ENCODE measurements at places on chromosomes 7 and 10.

GRCh38 chr7:30285067-30285535 is 704 bp downstream of the ZNRF2 start:
- DNase-seq = no peak

GRCh38 chr7:19117870-19118608 is 603 bp upstream of the TWIST1 start:
- no peak for DNase-seq

GRCh38 chr7:40996233-40996677 is 706.6 kb downstream of the INHBA start:
- DNase-seq = no peak

- peak; percentile 49 for DNase-seq
Observed at GRCh38 chr7:8263048-8263447, 1.1 kb upstream of the ICA1 start.

DNA sequence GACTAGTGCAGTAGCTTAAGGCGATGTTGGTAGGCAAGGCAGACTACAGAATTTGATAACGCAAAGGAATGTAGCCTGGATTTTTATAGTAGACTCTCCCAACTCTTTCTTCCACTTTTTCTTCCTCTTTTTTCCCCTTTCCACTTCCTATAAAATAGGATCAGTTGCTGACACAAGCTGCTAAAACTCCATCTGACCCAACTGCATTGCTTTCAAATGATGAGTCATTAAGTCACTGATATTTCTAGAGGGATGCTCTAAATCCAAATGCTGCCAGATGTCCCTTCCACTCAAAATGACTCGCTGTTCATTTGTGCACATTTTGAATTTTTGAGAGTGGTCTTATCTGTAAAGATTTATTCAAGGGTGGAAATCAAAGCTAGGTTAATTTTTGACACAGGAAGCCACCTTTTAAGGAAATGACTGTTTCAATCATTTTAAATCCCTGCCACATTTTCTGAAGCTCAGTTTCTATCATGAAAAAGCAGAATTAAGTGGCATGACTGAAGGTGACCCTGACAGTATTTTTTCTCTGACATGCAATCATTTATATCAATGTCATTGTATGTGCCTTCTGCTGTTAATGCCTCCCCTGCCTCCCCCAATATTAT is 25.8 kb upstream of the SFMBT2 start:
- peak; percentile 86 for DNase-seq

DNA sequence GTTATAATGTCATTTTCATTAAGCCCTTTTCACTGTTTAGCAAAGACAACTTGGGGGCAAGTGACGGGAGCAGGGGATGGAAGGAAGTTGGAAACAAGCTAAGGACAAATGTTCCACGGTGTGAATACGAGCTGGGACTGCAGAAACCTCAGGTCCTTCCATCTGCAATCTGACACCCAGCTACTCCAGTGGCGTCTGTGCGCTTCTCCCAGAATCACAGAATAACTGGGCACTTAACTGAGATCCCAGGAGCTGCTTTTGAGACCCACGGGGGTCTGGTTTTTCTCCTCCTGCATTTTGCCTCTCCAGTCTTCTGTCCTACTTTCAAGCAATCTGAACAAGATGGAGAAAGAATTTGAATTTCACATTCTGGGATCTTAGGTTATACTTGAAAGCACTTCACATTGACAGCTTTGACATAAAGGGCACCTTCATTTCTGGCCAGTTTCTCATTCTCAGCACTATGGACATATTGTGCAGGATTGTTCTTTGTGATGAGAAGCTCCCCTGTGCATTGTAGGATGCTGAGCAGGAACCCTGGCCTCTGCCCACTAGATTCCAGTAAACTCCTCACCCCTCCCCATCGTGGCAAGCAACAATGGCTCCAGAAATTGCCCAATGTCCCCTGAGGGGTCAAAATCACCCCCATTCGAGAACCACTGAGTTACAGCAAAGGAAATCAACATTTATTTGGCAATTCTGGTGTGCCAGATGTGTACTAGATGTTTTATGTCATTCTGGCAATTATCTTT is 194.1 kb downstream of the CACNB2 start:
- no peak for DNase-seq

DNA sequence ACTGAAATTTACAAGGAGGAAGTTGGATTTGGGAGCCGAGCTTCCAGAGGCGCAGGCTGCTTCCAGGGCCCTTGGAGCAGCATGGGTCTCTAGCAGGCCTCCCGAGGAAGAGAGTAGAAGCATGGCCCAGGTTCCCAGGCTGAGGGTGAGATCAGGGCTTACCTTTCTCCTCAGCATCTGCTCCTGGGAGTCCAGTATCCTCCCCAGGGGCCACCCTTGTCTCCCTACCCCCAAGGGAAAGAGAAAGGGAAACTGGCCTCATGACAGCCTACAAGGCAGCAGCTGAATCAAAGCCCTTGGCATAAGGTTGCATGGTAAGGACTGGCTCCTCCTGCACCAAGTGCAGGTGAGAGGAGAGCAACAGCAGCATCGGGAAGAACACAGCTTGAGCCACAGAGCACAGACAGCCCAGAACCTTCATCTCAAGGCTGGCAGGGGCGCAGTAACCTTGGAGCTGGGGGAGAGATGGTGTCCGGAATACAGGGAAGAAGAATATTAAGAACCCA is 114.5 kb downstream of the MARCHF5 start:
- DNase-seq = no peak

GRCh38 chr7:2559283-2559950 is 638 bp downstream of the IQCE start:
- peak; percentile 27 for DNase-seq

GRCh38 chr10:5737352-5737751 is 52.7 kb downstream of the TASOR2 start:
- no peak for DNase-seq

- DNase-seq = no peak
Observed at GRCh38 chr7:38306171-38306570, 32.7 kb upstream of the TARP start.

- no peak for DNase-seq
Observed at GRCh38 chr10:128537834-128538330, 411.7 kb upstream of the MKI67 start.

GRCh38 chr10:18684953-18685352 is 25.7 kb downstream of the ARL5B start:
- DNase-seq = no peak

DNA sequence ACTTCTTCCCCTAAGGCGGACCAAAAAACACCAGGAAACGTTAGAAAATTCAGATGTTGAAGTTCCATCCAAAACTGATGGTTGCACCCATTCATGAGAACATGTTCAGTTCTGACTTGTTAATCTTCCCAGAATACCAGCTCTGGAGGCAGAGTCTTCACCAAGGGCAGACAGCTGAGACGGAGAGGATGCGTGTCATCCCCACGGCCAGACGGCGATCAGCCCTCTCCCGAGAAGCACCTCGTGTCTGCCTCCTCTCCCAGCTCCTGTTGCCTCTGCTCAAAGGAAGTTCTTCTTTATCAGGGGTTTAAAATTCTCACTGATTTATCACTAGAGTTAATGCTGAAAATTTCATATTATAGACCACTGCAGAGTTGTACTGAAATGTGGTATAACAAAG is 269.7 kb downstream of the ZMYND11 start:
- DNase-seq = no peak

DNA sequence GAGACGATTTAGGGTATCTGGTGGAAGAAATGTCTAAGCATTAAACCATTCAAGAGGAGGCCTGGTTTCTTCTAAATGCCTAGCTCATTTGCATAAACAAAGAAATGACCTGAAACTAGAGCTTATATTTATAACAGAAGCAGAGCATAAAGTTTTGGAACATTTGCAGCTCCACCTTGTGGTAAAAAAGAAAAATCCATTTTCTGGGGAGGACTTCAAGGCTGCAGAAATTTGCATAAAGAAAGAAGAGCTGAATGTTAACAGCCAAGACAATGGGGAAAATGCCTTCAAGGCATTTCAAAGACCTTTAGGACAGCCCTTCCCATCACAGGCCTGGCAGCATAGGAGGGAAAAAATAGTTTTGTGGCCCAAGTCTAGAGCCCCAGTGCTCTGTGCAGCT is 362.0 kb downstream of the ZNF248 start:
- no peak for DNase-seq

DNA sequence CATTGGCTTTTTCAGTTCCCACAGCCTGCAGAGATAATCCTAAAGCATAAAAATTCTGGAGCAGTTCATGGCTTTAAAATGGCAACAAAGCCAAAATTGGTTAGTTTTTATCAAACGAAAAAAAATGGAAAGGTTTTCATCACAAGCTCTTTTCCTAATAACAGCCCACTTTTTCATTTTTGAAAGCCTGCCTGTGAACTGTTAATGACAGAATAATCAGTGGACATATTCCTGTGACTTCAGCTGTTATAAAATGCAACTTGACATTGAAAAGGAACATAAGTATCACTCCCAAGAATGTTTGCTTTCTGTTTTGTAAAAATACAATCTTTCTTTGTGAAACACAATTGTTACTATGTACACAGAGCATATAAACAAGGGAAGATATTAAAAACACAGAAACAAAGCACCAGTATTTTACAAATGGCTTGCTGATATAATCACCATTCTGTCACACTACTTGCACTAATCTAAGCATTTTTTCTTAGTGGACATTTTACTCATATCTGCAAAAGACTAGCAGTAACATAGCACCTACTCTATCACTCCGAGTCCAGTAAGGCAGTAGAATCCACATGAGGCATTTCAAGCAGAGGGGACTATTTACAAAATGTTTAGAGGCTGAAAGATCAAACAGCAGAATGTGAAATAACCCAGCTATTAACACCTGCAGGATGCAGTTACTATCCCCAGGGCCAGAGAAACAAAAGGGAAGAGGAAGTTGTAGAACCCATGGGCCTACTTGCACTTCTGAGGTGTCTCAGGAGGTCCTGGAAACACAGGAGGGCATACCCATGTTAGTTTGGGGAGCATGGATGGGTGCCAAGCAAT is 26.4 kb downstream of the MACC1 start:
- no peak for DNase-seq

DNA sequence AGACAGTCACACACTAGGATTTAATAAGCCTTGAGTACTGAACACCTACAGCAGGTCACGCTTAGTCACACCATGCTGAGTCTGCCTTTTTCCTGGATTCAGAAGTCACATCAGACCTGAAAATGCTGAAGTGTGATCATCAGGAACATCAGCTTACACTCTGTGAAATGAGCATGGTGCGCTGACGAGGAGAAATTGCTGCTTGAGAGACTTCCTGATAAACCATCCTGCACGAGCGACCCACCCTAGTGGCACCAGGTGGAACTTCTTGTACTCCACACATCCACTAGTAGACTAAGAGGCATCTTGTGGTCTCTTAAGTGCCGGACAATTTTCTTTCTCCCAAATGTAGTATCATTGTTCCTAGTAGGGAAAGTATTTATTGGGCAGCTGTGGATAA is 51.8 kb upstream of the MRLN start:
- no peak for DNase-seq

GRCh38 chr7:149459540-149460452 is 1.1 kb downstream of the ZNF777 start:
- peak; percentile 15 for DNase-seq

DNA sequence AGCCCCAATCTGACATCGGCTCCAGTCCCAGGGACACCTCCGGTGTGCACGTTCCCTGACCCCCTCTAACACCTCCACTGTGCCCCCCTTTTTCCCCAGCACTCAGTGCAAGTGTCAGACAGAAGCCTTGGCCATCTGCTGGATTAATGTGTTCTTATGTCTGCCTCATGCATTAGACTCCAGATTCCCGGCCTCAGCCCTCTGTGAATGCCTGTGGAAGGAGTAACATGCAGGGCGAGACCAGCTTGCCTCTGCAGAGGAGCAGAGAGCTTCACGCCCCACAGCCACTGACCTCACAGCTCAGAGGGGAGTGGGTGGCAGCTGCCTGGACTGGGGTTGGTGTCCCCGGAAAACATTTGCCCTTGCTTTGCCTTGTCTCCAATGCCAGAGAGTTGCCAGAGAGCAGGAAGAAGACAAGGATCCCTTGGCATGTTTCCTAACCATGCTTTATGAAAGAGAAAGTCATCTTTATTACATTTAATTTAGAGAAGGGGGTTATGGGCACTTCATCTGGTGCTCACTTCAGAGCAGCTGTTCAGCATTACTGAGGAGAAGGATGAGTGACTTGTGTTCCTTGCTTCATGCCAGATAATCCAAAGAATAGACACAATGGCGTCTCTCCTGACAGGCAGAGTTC is 91.6 kb upstream of the CXCL12 start:
- no peak for DNase-seq

DNA sequence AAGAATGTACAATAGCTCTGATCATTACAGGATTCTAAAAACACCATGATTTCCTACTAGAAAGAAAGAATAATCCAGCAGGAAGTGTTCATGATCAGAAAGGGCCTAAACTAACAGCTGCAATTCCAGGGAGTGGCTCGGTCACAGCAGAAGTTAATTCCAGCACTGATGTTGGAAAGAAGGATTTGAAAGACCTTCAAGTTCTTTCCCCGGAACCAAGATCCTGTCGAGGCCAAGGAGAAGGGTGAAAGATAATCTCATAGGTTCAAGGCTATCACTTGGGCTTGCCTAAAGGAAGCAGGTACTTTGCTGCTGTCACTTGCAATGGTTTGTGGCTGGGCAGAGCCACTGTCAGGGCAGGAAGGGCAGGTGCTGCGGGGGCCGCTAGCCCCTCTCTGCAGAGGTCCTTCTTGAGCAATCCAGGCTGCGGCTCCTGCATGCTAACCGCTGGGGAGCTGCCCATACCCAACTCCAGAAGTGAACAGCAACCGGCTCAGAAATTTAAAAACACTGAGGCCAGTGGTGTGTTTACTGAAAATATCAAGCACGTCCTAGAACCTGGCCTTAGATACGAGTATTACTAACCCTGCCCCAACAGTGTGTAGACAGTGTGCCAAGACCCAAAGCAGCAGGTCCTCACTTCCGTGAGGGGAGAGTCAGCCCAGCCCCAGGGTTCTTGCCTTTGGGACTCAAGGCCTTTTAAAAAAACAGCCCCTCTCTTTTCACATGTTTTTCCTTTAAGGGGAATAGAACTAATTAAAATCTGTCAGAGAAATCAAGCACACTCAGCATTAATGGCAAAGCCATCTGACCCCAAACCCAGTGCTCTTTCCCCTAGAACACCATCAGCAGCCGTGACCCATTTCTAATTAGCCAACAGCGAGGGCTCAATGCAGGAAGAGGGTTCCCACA is 76.8 kb downstream of the VIPR2 start:
- DNase-seq = no peak

GRCh38 chr10:75660823-75661222 is 229.4 kb downstream of the LRMDA start:
- DNase-seq = no peak

DNA sequence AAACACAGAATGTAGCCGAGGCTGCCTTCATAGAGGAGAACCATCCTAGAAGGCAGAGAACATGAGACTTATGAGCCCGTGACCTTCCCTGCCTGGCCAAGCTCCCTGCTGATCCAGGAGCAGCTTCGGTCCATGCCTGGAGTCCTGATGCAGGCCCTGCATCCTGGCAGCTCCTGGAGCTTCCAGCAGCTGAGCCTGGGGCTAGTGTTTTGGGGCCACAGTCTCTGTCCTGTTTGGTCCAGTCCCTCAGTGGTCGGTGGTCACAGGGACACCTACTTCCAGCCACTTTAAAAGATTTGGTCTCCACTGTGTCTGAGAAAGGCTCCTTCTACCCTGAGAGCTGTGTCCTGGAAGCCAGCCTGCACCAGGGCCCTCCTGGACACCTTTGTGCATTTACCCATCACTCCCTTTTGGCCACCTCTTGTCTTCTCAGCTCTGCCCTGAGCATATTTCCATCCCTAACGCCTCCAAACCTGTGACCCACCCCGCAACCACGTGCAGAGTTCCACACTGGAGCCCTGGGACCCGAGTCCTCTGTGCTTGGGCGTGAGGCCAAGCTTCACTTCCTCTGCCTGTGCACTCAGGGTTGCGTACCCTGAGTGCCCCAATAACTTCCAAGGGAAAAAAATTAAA is 315.2 kb upstream of the ZNF32 start:
- no peak for DNase-seq

Measured in inflammatory macrophage treated with lipopolysaccharide for 4 hours (primary cell).